T47D (cell line): ENCODE measurements at places on chromosomes 12 and 14.

- DNase-seq: no peak
Observed at GRCh38 chr12:43891856-43892574, 56.1 kb downstream of the TMEM117 start.

GRCh38 chr14:37246427-37246829 is 48.7 kb downstream of the MIPOL1 start:
- peak; percentile 87 for DNase-seq

GRCh38 chr12:109295764-109296425 is 13.2 kb downstream of the FOXN4 start:
- DNase-seq: no peak

- no peak for DNase-seq
Observed at GRCh38 chr14:41817626-41818025, 210.9 kb downstream of the LRFN5 start.

GRCh38 chr14:31877255-31877798 is 199.8 kb upstream of the ARHGAP5 start:
- DNase-seq: peak; percentile 16

DNA sequence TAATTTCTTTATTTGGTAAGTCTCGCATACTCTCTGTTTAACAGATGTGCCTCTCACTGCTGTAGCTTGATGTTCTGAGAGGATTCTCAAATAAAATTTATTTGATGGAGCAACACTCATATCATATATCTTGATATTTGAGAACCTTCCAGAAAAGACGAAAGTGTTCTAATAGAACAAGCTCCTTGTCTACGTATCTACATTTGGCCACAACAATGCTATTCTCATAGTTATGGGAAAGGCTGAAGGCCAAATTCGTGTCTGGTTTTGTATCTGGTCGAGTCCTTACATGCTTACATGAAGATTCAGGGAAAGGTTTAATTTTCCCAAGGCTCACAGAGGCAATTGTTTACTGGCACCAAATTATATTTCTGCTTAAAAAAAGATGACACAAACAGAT is 186.7 kb upstream of the SLC38A2 start:
- no peak for DNase-seq

- no peak for DNase-seq
Observed at GRCh38 chr12:30877105-30877875, 49.3 kb upstream of the TSPAN11 start.

DNA sequence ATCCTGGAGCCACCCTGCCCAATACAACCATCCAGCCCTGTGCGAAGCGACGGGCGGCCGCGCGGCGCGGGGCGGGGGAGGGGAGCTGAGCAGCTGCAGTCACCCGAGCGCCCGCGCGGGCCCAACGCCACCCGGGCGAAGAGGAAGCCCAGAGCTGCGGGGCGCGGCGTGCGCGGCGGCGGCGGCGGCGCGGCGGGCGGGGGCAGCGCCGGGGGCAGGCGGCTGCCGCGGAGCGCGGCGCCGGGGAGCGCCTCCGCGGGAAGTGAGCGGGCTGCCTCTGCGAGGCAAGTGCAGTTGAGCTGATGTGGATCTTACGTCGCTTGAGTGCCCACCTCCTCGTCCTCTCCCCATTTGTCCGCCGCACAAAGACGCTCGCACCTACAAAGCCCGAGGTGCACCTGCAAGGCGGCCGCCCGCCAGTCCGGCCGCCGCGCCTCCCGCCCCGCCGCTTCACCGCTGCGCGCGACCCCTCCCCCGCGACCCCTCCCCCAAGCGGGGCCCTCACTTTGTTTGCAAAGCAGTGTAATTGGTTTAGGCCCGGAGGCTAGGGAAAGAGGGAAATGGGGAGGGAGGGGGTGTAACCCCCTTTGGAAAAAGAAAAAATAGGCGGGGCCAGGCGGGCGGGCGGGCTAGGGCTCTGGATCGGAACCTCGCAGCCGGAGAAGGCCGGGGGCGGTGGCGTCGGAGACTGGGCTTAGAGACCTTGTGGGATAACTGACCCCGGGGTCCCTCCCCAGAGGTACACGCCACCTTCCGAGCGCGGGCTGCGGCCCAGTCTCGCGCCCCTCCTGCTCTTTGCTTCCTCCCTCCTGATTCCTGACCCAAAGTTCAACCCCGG is at the start of the genes FOXA1 and TTC6:
TSS of gene FOXA1 (minus strand) at position 279 of the 838 bp plus-strand sequence. CDS start at position 2, 277 bp downstream.
TSS of gene TTC6 (plus strand) at position 659 of the 838 bp plus-strand sequence. CDS start 26,436 bp downstream, outside the sequence.
- peak; percentile 95 for DNase-seq

- no peak for DNase-seq
Observed at GRCh38 chr12:66624806-66625205, 54.1 kb downstream of the GRIP1 start.

GRCh38 chr12:118537481-118537917 is 161.1 kb downstream of the SUDS3 start:
- DNase-seq: no peak

- DNase-seq: peak; percentile 77
Observed at GRCh38 chr14:21106498-21107282, 5.8 kb downstream of the TMEM253 start.

- DNase-seq: no peak
Observed at GRCh38 chr12:24777359-24777758, 171.5 kb downstream of the BCAT1 start.

DNA sequence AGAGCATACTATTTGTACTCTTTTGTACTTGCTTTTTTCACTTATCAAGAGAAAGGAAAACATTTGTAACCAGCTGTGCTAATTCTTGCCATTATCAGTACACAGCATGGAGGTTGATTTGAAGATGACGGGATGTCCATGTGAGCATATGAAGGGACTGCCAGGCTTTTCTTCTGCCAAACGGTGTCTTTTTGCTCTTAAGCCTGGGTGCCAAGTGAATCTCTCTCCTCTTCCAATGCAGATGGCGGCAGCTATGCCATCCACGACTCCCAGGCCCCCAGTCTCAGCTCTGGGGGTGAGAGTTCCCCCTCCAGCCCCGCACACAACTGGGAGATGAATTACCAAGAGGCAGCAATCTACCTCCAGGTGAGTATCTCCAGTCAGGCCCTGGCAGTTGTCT is 38.9 kb downstream of the TPCN1 start:
- no peak for DNase-seq

- DNase-seq: no peak
Observed at GRCh38 chr14:105340821-105341733, 26.5 kb downstream of the PACS2 start.

- no peak for DNase-seq
Observed at GRCh38 chr12:117030187-117030900, 68.9 kb downstream of the TESC start.

DNA sequence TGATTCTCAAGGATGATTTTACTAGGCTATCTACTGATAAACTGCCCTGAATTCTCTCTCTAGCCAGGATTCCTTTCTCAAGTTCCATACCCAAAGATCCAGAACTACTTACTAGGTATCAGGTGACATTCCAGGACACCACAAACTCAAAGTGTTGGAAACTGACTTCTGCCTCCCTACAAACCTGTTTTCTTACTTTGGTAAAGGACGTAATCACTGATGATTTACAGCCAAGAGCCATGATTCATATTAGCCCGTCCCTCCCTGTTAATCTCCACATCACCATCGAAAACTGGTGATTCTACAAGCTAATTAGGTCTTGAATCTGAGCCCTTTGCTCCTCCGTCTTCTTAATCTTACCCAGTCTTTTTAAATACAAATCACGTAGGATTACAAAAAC is 1.0 kb upstream of the ATG14 start:
- peak; percentile 38 for DNase-seq

DNA sequence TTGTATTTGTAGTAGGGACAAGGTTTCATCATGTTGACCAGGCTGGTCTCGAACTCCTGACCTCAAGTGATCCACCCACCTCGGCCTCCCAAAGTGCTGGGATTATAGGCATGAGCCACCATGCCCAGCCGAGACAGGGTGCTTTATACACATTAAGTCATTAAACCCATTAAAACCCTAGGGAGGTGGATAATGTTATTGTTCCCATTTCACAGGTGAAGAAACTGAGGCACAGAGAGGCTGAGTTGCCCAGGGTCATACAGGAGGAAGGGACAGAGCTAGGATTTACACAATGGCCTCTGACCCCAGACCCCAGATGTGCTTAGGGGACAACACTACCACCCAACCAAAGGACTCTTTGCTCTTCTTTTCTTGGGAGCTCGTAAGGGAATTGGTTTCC is 51.0 kb upstream of the RIN3 start:
- no peak for DNase-seq

DNA sequence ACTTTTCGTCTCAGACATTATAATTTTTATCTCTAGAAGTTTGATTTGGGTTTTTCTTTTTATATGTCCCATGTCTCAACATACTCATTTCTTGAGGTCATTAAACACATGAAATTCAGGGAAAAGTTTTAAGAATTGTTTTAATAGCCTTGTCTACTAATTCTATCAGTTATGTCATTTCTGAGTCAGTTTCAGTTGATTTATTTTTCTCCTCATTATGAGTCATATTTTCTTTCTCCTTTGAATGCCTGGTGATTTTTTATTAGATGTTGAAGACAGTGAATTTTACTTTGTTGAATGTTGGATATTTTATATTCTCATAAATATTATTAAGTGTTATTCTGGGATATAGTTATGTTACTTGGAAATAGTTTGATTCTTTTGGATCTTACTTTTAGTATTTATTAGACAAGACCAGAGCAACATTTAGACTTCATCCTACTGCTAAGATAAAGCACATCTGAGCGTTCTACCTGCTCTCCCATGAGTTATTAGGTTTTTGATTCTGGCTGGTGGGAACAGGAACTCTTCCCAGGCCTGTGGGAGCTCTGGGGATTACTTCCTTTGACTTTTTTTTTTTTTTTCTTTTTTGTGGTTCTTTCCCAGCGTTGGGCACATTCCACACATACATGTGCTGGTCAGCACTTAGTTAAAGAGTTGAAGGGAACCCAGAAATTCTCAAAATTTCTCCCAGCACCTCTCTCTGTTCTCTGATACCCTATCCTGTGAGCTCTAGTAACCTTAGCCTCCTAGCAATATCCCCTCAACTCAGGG is 1157.7 kb downstream of the BCL11B start:
- DNase-seq: no peak

- peak; percentile 60 for DNase-seq
Observed at GRCh38 chr14:90445011-90445410, 48.2 kb downstream of the CALM1 start.

GRCh38 chr14:31283153-31283552 is 75.6 kb upstream of the HECTD1 start:
- DNase-seq: no peak

GRCh38 chr12:106090591-106091445 is 47.9 kb downstream of the NUAK1 start:
- no peak for DNase-seq

DNA sequence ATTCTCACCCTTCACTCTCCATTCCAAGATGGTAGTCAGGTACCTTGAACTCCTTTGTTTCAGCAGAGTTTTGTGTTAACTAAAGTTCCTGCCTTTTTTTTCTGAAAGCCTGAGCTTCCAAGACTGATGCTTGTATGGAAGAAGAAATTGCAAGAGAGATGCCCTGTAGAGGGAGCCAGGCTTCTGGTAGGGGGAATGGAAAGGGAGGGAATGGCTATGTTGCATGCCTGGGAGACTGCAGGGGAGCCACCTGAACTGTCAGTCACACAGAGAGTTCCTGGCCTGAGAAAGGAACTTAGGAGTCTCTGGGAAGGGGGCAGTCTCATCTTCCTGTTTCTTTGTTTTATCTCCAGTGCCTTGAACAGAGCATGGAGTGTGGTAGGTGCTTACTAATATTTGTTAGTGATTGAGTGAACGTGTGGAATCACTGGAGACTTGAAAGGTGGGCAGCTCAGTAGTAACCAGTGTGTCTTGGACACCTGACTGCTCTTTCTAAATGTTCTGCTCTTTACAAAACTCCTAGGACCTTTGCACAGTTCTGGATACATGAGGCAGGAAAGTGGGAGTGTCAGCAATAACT is 132.2 kb downstream of the ANO4 start:
- DNase-seq: peak; percentile 43

DNA sequence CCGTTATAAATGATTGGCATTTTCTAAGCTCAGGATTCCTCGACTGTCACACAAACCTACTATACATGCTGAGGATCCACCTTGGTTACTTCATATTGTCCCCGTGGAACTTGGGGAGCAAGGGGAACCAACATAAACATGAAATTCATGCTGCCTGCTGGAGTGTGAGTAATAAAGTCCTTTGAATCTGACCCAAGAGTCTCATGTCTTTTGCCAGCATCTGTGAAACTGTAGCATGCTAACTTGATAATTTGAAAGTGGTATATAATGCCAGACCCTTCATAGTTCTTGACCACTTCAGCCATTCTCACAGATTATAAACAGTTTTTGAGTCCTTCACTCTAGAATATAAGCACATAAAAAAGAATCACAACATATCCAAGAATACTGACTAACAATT is 17.1 kb downstream of the SLC35F4 start:
- DNase-seq: no peak

- no peak for DNase-seq
Observed at GRCh38 chr14:68797121-68797670, 4.3 kb upstream of the ZFP36L1 start.

DNA sequence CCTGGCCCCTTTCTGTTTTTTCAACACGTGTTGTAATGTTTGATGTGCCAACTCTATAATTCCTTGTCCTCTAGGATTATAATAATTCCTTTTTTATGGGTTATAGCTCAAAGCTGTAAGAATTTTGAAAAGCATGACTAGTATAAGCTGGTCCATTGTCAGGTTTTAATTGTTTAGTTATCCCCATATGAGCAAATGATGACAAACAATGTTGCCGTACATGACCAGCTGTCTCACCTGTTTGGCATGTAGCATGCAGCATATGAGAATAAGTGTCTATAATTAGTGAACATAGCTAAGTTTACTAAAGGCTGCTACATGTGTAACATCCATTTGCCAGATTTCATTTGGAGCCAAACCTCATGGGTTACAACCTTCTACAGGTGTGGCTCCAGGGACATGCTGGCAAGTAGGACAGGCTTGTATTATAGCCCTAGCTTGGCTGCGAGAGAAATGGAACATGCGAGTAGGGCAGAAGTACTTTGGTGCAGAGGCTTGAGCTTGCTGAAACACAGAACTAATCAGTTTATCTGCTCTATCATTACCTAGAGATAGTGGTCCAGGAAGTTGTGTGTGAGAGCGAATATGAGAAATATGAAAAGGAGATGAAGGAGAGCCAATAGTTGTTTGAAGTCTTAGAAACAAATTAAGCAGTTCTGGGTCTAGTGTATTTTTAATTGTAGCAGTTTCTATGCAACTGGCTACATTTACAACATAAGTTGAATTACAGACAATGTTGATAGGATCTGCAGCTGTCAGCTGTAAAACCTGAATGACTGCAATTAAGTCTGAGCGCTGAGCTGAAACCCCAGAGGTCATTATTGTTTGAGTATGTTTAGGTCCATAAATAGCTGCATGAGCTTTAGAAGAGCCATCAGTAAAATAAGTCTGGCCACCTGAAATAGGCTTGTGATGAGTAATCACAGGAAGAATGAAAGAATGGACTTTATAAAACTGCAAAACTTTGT is 22.6 kb upstream of the MAPKAPK5 start:
- DNase-seq: no peak

DNA sequence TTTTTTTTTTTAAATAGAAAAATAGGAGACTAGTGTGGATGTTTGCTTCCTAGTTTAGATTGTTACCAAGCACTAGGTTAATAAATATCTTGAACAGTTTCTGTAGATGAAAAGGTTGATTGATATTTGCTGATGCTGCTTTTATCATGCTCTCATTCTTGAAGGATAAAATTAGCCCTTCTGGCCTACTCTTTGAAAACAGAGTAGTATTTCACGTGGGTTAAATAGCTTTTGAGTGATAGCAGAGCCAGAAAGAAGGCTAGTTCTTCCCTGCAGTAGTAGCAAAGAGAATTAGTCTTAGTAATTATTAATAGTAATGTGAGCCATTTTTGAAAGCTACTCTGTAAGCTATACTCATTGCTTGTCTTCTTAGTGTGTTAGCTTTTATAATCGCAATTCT is 5.2 kb downstream of the NEDD1 start:
- no peak for DNase-seq

- DNase-seq: no peak
Observed at GRCh38 chr12:116093915-116094314, 183.6 kb downstream of the MED13L start.

GRCh38 chr12:76859611-76860010 is 19.2 kb downstream of the CSRP2 start:
- DNase-seq: no peak
